Ureter (tissue), 1 donor: ENCODE measurements at places on chromosomes 1 and 21.

DNA sequence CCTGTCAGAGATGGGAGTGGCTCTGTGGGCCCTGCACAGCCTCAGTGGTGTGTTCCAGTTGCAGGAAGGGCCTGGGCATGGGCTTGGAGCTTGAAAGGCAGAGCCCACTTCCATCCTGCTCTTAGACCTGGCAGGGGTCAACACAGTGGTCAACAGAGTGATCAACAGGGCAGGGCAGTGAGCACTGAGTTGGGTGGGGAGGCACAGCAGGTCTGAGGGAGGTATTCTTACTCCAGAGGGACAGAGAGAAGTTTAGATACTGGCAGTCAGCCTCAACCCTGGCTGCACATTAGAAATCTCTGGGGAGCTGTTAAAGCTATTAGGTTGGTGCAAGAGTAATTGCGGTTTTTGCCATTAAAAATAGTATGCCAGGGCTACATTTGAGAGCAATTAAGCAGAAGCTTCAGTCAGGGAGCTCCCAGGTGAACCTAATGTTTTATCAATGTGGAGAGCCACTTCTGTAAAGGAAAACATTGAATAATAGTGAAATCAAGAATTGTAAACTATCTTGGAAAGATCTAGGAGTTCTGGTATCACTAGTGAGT lies 37.7 kb downstream of the SH3BGR start:
- DNase-seq = no peak

DNA sequence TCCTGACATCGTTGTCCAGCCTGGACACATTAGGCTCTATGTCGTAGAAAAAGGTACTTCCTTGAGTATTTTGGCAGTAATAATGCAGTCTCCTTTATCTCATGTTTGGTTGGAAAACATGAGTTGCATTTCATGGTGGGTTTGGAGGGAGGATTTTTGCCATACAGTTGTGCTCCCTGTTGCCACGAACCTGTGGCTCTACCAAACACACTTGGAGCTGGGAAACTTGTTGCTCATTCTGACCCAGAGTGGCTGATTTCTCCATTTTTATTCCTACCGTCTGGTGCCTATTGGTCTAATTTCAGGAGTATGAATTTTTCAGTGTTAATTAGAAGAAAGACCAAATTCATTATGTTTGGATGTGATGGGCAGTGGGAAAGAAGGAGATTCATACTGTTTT lies 50.7 kb downstream of the MPZL1 start:
- no peak for DNase-seq

GRCh38 chr1:207076181-207076955 lies 12.3 kb upstream of the C4BPB start:
- no peak for DNase-seq

DNA sequence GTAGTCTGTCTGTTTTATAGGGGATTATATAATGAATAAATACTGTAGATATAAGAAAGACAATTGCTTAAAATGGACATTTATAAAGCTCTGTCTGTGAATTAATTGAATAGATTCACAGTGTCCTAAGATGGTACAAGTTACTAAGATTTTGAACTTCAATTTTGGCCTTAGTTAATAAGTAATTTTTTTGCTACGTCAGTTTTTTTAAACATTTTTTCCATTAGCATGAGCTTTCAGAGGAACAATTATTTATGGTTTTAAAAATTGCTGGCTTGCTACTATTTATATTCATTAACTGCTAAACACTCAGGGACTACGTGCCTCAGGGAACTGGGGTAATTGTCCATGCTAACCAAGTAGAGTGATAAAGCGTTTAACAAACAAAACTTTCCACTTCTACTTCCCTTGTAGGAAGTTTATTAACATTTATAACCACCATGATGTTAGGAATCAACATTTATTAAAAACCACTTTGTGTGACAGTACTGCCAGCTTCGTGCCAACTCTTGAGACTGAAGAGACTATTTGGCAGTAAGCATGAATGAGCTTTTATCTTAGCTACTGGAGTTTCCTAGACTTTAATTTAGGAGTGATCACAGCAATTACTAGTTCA lies 65.4 kb upstream of the PTGS2 start:
- DNase-seq = no peak

- DNase-seq = peak; percentile 92
These were observed at the start of gene CAMSAP2 for GRCh38 chr1:200738327-200738948. Gene CAMSAP2, plus strand, starts transcription at chr1:200738893. Its CDS starts 935 bp downstream, at chr1:200739828.

- no peak for DNase-seq
These were observed 40.6 kb downstream of the CHRM3 start for GRCh38 chr1:239426821-239427475.

DNA sequence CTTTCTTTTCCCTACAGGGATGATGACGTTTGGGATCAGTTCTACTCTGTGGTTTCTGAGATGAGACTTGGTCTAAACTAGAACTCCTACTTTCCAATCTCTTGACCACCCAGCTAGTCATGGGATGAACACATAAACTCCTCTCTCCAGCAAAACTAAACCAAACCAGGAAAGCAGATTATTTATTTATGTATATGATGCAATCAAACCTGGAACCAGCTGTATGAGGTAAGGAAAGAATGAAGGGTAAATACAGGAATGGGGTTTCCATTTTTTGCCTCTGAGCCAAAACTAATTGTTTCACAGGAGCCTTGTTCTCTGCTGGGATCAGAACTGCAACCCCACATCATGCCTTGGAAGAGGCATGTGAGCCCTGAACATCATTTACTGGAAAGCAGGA lies 3.3 kb upstream of the AGT start:
- no peak for DNase-seq

GRCh38 chr1:226657895-226658545 lies 81.1 kb downstream of the ITPKB start:
- DNase-seq = no peak

GRCh38 chr1:83632906-83633305 lies 366.0 kb downstream of the TTLL7 start:
- DNase-seq = no peak

DNA sequence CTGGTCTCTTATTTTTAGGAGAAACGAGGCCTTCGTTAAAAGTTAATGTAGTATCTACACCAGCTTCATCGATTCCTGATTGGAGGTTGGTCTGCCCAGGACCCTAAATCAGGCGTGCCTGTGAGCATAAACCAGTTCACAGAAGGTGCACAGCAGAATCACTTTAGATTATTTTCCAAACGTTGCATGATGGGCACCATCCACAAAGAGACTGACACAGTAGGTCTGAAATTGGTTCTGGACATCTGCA lies 256 bp upstream of the TARBP1 start:
- no peak for DNase-seq

GRCh38 chr1:59309392-59309791 lies 12.5 kb downstream of the FGGY start:
- DNase-seq = no peak

DNA sequence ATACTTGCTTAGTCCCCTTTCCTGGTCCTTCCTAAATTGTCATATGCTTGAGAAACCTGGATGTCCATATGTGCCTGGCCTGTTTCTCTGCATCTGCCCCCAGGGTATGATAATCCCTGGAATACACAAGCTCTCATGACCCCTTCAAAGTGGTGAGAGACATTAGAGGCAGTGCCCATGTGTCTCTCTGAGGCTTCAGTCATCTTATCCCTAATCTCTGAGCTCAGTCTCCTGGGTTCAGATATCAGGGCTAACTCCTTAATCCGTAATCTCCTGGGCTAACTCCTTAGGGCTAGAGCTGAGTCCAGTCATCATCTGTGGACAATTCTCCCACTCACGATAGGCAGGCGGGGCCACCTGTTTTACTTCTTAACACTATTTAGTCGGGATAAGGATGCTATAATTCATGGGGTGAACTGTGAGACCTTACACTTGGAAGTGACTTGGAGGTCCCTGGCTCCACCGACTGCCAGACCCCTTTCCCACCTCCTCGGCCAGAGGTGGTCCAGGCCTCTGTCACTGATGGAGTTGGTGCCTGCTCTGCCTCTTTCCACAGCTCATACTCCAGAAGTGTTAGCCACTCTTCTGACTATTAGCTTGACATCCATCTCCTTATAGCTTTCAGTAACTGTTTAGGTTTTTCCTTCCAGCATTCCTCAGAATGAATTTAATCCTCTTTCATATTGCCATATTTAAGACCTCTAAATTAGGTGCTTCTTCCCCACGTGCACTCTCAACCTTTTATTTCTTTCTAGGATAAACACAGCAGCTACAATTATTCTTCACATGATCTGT lies 22.7 kb downstream of the CCN1 start:
- DNase-seq = no peak

DNA sequence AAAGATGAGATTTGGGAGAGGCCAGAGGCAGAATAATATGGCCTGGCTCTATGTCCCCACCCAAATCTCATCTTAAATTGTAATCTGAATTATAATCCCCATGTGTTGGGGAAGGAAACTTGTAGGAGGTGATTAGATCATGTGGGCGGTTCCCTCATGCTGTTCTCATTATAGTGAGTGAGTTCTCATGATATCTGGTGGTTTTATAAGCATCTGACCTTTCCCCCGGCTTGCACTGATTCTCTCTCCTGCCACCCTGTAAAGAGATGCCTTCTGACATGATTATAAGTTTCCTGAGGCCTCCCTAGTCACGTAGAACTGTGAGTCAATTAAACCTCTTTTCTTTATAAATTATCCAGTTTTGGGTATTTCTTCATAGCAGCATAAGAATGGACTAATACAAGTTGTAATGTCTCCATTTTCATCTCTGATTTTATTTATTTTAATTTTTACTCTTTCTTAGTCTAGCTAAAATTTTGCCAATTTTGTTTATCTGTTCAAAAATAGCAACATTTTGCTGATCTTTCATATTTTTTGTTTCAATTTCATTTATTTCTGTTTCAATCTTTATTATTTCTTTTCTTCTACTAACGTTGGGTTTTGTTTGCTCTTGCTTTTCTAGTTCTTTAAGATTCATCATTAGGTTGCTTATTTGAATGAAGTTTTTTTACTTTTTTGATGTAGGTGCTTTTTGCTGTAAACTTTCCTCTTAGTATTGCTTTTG lies 67.0 kb upstream of the ZRANB2 start:
- no peak for DNase-seq

GRCh38 chr1:237507005-237507404 lies 383.7 kb downstream of the ZP4 start:
- no peak for DNase-seq

DNA sequence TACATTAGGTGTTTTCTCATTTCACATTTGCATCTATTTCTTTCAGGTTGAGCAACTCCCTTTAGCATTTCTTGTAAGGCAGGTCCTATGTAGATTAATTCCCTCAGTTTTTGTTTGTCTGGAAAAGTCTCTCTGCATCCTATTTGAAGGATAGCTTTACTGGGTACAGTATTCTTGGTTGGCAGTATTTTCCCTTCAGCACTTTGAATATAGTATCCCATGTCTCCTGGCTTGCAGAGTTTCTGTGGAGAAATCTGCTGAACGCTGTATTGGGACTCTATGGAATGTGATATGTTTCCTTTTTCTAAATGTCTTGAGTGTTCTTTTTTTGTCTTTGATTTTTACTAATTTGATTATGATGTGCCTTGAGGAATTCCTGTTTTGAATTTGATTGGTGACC lies 28.9 kb upstream of the FAM163A start:
- DNase-seq = no peak

DNA sequence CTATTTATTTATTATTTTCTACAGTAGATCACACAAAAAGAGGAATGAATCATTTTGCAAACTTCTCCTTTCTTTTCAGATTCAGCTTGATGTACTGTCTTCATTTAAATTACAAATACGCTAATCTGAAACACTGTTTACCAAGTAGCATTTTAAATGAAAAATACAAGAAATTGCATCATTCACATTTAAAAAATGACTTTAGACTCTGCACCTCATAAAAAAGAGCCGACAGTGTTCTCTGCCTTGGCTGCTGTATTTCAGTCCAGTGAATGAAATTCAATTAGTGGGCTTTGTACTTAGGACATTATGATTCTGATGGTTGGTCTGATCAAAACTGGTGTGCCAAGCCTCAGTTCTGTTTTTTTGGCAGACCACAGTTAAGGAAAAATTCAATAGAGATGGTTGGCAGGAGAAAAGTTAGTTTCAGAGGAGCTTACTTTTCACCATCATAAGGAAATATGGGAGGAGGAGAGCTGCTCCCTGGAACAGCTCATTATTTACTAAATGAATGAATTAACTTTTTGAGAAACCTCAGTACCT lies 222.4 kb upstream of the ESRRG start:
- DNase-seq = no peak

GRCh38 chr1:21005466-21006239 lies 171.0 kb downstream of the EIF4G3 start:
- no peak for DNase-seq

GRCh38 chr1:160628799-160629263 lies 18.0 kb downstream of the SLAMF1 start:
- DNase-seq = no peak

GRCh38 chr1:89660224-89661061 lies 27.5 kb downstream of the LRRC8C start:
- no peak for DNase-seq

GRCh38 chr1:226786550-226786949 lies 47.5 kb upstream of the ITPKB start:
- no peak for DNase-seq

DNA sequence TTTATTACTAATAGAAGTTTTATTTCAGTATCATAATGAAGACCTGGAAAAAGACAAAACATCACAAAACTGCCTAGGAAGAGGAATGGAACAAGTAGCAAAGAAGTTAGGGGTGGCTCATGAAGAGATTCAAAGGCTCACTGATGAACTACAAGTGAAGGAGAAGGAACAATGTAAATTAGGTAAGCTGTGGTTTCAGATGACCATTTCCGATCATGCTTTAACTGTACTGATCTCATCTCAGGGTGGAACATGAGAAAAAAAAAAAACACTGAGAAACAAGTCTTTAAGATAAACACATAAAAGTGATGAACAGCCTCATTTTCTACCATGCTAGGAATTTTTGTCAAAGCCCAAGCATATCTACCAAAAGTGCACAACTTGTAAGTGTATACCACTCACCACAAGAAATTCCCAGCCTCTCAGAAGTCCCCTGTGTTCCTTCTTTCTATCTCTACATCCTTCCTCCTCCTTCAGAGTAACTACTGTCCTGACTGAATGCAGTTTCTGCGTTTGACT lies 19.6 kb downstream of the CCDC30 start:
- no peak for DNase-seq

GRCh38 chr21:33124889-33125288 lies 54.9 kb downstream of the OLIG1 start:
- DNase-seq = no peak

DNA sequence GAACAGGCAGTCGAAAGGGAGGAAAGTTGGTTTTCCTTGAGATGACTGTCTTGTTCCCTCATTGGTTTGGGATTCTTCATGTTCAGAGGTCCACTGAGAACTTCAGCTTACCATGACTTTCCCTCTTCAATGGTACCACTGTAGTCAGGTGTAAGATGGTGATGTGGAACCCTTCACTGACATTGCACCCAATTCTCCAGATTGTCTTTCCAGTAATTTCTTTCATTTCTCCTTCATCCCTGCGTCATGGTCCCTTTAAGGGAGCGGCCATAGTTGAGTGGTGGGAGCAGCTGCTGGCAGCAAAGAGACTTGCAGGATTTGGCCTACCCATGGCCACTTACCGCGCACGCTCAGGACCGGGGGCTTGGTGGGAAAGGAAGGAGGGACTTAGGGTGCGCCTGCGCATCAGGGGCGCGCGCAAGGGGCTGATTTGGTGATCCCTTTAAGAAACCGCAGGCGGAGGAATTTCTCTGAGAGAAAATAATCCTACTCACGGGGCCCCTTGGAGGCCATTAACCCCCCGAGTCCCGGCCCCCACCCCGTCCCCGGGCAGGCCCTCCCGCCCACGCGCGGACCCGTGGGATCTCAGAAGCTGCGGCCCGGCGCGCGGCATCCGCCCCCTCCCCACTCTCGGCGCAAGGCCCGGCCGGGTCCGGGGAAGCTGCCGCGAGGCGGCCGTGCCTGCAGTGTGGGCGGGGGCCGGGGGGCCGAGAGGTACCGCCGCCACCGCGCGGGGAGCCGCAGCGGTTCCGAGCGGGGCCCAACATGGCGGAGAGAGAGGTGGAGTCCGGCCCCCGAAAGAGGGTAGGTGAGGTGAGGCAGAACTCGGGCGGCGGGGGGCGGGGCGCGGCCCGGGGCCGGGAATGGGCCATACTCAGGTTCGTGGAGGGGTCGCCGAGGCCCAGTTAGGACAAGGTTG lies at the start of gene ZMYM4:
TSS of gene ZMYM4 (plus strand) at position 428 of the 919 bp plus-strand sequence. CDS start at position 766, 338 bp downstream.
- DNase-seq = peak; percentile 92
